IMR-90 (cell line): ENCODE measurements at places on chromosomes 13 and 19. TPM values are rescaled to one million over a fixed set of nuclear protein-coding genes. Genes with fewer than 3 reads are reported as not detected.

The RASIP1 gene
- total RNA-seq, result under 0.01 and 0.18 TPM in 2 replicates

The CBARP gene
- total RNA-seq, result 0.18 and 0.56 TPM in 2 replicates

- DNase-seq, result no peak
Observed at GRCh38 chr13:110297011-110297410, 9.9 kb downstream of the COL4A1 start.

- DNase-seq, result peak; percentile 92
Observed at GRCh38 chr19:46890423-46891170, 29.8 kb downstream of the ARHGAP35 start.

The CEACAM20 gene
- total RNA-seq, result not detected in 2 replicates

The C19orf18 gene
- total RNA-seq, result not detected in 2 replicates

GRCh38 chr13:103443604-103444003 is 377.4 kb upstream of the SLC10A2 start:
- DNase-seq, result no peak

The ADGRE3 gene
- not detected in 2 replicates for total RNA-seq

GRCh38 chr19:11814700-11815035 is 595 bp downstream of the ZNF440 start:
- DNase-seq, result peak; percentile 29

- DNase-seq, result no peak
Observed at GRCh38 chr13:59633290-59633689, 530.4 kb downstream of the DIAPH3 start.
